ENCODE measurements at places on chromosomes 12 and 14.

DNA sequence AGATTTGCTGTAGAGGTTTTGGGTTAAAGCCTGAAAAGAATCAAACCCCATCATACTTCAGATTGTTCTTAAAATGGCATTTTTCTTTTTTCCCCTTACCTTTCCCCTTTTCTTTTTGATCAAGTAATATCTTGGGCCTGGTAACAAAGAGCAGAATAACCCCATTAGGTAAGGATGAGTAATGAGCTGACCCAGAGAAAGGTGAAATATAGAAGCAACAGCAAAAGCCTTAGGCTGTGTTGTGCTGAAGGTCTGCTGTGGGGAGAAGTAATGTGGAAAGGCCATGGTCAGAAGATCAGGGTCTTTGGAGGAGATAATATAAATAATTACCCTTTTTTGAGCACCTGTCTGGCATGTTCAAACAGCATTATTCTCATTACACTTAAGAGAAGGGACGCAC is 42.3 kb downstream of the MIA2 start:
- no peak for DNase-seq

- DNase-seq, result no peak
These were observed 25.2 kb upstream of the MANSC4 start for GRCh38 chr12:27805238-27805637.

DNA sequence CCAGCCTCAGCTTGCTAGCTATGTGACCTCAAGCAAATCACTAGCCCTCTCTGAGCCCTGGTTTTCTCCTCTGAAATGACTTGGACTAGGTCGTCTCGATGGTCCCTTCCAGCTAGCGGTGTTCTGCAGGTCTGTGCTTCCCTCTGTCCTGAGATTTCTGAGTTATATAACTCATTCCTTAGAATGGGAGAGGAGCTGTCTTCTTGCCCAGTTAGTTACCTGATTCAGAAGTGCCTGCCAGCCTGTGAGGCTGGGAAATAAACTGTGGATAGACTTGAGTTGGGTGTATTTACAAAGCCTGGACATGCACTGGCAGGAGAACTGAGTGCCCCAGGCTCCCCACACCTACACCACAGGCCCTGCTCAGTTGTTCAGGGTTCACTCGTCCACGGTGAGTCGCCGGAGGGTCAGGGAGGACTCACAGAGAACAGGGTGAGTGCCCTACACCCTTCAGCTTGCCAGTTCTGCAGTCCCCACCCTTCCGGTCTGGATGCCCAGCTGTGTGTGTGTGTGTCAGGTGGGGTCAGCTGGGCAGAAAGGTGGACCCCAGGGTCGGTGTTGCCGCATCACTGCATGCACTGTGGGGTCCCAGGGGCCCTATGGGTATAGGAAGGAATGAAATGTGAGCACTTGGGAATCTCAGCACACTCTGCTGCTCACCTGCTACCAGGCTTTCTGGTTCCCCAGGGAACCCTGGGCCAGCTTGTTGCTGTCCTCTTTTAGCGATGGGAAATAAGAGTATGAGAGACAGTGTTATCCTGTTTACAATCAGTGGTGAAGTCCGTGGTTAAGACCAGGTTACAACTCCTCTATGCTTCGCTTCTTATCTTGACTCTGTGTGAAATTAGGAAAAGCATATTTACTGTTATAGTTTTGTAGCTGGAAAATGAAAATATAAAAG is 348.2 kb downstream of the DPF3 start:
- DNase-seq, result no peak

- DNase-seq, result no peak
These were observed 33.3 kb downstream of the RAD52 start for GRCh38 chr12:916240-916639.

DNA sequence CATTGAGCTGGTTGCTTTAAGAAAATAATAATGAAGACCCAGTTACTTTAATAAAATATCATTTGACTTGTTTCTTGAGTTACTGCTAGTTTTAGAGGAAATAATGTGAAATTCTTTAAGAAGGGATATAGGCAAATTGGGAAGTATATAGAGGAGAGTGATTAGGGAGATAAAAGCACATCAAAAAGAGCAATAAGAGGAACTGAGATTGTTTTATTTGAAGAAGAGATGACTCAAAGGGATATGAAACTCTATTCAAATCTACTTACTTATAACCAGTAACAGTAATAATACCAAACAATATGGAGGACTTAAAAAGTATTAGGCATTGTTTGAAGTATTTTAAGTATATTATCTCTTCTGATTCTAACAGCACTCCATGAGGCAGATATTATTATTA is 37.1 kb downstream of the LRRK2 start:
- DNase-seq, result no peak

GRCh38 chr12:77821699-77822203 is 8.9 kb upstream of the NAV3 start:
- no peak for DNase-seq

GRCh38 chr14:20986811-20987210 is 3.0 kb upstream of the METTL17 start:
- DNase-seq, result no peak

- DNase-seq, result no peak
These were observed 15.6 kb downstream of the LGR5 start for GRCh38 chr12:71455028-71455737.

GRCh38 chr12:49954863-49955830 is 4.6 kb downstream of the AQP2 start:
- no peak for DNase-seq

- DNase-seq, result no peak
These were observed 1.0 kb downstream of the PGF start for GRCh38 chr14:74954232-74954946.

GRCh38 chr12:1256991-1257390 is 266.0 kb downstream of the ERC1 start:
- DNase-seq, result no peak

GRCh38 chr12:130645751-130646150 is 70.3 kb downstream of the RIMBP2 start:
- no peak for DNase-seq

DNA sequence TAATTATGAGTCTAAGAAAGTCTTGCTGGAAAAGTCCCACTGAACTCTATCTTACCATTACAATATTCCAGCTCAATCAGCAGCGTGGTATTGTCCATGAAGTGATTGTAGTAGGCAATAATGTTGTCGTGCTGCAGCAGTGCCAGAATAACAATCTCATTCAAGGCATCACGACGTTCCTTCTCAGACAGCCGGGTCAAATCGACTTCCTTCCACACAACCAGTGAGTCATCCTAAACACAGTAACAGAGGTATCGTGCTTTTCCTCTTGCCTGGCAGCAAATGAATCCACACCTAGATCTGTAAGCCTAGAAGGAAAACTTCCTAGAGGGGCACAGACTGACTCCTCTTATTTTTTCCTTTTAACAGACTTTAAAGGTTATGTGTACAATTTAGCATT is 2.9 kb downstream of the NEK9 start:
- DNase-seq, result no peak

DNA sequence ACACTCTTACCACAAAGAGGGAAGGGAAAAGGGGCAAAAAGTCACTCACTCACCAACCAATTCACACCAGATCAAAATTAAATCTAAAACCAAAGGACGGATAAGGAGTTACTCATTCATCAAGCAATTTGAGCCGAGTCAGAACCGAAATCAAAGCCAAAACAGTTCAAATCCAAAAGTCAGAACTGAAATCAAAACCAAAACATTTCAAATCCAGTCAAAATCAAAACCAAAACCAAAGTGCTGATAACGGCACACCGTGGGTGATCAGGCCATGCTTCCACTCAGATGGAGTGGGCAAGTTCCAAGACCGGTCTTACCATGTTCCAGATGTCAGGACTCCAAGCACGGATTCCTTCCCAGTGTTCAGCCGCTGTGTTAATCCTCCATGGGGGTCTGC is 139.5 kb downstream of the SLC38A6 start:
- no peak for DNase-seq

DNA sequence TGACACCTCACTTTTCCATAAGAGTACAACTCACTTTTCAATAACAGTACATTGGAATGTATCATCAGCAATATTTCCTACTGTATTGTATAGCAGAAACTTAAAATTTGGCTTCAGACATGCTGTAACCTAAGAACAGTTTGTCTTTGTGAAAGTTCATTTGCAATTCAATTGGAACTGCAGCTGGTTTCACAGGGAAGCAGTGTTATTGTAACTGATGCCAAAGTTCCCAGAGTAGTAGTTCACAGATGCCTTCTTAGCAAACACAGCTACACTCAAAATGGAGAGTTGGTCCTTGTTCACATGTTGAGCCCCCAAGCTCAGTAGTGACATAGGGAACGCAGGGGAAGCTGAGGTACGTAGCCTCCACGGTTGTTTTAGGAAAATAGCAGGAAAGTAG is 23.3 kb downstream of the PPP1R36 start:
- peak; percentile 27 for DNase-seq

GRCh38 chr12:3992945-3993344 is 119.7 kb upstream of the PARP11 start:
- DNase-seq, result no peak

DNA sequence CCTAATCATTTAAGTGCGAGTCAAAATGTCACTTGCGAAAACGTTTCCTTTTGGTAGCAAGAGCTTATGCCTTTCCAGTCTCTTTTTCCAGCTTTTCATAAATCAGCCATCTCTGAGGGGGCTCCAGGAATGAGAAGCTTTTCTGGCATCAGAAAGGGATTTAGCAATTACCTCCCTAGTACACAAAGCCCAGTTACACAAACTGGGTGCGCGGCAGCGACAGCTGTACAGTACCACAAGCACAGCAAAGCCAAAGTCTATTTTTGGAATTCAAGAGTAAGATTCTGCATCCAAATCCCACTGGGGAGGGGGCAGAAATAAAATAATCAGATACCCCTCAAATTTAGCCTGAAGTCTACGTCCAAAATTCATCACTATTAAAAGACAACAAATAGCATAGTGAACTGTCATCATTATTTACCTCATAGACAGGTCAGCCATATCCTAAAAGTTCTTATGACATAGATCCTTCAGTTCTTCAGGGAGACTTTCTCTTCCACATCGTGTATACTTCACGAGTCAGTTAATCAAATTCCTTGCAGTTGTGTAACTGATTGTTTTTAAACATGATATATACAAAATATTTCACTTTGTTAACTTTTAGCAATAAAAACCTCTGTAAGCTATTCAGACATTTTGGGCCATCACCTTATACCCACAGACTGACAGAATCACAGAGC is 150.8 kb downstream of the TTC7B start:
- no peak for DNase-seq

- no peak for DNase-seq
These were observed 298.2 kb downstream of the RPAP3 start for GRCh38 chr12:47407463-47408129.

DNA sequence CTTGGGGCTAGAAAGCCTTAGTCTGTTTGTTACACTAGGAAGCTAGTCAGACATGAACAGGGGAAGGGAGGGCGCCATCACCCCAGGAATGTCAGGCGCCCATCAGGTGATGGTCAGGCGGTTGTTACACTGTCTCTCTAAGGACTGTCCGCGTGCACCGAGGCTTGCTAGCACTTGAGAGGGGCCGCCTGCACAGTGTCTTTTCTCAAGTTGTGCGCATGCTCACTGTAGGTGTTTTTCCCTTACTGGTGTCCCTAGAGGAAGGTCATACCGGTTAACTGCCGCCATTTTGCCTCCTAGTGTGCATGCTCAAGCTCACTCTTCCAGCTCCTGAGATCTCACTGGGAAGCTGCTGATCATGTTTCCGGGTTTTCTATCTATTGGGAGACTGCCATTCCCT is 855.0 kb upstream of the TMEM132C start:
- DNase-seq, result no peak

- peak; percentile 42 for DNase-seq
These were observed 149.0 kb upstream of the PRMT8 start for GRCh38 chr12:3342051-3342450.
